ENCODE measurements at places on chromosomes 1 and 21.

GRCh38 chr1:68011657-68012375 is 38.6 kb downstream of the DIRAS3 start:
- DNase-seq, result no peak

DNA sequence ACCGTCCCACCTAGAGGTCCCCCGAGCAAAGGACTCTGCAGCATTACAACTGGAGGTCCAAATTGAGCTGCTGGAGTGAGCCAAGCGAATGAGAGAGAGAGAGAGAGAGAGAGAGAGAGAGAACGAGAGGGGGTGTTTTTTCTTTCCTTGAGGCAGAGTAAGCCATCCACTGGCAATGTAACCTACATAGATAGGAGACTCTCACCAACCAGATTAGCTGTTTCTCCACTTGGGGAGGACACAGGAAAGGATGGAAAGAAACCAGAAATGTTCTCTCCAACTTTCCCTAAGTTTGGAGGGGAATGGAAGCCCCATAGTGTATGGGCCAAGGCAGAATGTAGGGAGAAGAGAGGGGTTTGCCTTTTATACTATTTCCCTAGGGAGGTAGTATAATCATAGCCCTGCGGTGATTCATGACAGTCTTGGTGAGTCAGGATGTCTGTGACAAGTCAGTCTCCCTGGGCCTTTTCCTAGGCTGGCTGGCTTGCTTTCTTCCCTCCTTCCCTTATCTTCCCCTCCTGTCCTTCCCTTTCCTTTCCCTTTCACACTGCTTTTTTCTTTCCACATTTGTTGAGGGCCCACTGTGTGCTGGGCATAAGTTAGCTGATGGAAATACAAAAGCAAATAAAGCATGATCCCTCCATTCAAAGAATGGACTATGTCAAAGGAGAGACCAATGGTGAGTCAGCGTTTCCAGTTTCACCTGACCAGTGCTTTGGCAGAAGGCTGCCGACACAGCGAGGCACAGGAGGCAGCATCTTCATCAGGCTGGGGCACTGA is 7.1 kb downstream of the FNDC7 start:
- no peak for DNase-seq

DNA sequence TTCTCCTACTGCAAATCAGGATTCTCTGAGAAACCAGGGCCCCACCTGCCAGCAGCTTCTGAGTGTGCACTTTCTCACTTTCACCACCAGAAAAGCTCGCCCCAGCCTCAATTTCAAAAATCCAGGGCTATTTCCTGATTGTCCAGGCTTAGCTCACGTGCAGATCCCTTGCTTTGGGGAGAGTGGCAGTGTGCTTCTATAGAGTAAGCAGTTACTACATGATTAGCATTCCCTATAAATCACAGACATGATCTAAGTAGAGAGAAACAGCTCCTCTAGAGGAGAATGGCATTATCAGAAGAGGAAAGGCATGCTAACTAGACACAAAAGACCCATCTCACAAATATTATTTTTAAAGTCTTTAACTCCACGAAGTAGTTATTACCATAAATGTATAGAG is 456.0 kb upstream of the PKN2 start:
- DNase-seq, result no peak

DNA sequence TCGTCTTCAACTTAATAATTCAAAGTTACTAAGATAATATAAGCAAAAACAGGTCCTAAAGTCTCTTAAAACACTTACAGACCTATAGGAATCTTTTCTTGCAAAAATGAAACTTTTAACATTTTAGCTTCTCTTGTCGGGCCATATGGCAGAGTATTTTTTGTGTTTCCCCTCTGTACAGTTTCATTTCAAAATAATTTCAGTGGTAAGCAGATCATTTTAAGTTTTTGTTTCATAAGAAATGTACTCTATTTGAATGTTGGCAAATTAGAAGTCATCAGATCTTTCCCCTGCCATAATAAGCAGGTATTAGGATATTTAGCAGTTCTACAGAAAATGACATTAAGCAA is 37.9 kb downstream of the RGL1 start:
- DNase-seq, result no peak

GRCh38 chr1:211606914-211607753 is 28.2 kb upstream of the SLC30A1 start:
- DNase-seq, result peak; percentile 81

DNA sequence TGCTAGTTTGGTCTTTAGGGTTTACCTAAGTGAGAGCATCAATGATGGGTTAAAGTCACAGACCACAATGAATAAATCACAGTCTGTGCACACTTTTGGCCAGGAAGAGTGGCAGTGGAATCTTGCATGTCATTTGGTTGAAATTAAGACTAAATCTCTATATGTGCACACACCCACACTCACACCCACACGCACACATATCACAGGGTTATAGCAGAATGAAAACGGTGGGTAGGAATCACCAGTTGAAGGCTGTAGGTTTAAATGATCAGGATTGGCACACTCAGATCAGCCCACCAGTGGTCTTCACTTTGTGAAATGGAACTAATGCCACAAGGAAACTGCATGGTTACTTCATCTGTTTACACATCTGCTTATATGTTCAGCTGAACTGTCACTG is 97.6 kb upstream of the ADAR start:
- no peak for DNase-seq

DNA sequence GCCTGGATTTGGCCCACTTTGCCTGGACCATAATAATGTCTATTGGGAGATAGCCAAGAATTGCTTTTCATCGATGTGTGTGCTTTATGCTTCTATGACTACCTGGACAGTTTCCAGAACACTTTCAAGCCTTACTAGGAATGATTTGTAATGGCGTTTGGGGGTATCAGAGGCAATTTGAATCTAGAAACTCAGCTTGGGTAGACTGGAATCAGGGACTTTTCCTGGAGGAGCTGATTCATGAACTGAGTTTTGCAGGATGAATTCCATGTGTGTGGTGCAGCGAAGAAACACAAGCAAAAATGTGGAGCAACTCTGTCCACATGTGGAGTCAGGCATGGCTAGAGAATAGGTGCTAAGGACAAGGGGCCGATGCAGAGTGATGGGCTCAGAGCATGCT is 11.9 kb upstream of the TMEM61 start:
- DNase-seq, result no peak

- no peak for DNase-seq
These were observed 1.2 kb downstream of the PSMG1 start for GRCh38 chr21:39182016-39182415.

DNA sequence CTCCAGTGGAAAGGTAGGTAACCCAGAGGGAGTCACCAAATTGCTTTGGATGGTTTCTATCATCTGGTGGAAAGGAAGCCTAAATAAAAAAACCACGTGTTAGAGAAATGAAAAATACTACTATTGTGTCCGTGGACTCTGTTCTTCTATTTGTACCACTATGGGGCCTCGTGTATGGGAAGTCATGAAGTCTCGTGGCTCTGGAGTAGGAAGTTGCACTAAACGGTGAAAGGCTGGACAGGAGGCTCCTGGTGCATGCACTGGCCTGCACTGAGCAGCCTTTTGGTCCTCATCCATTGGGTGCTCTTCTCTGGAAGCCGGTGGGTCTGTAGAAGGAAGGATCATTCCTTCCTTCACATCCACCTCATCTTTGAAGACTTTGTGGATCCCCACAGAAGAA is 17.0 kb downstream of the F3 start:
- no peak for DNase-seq

DNA sequence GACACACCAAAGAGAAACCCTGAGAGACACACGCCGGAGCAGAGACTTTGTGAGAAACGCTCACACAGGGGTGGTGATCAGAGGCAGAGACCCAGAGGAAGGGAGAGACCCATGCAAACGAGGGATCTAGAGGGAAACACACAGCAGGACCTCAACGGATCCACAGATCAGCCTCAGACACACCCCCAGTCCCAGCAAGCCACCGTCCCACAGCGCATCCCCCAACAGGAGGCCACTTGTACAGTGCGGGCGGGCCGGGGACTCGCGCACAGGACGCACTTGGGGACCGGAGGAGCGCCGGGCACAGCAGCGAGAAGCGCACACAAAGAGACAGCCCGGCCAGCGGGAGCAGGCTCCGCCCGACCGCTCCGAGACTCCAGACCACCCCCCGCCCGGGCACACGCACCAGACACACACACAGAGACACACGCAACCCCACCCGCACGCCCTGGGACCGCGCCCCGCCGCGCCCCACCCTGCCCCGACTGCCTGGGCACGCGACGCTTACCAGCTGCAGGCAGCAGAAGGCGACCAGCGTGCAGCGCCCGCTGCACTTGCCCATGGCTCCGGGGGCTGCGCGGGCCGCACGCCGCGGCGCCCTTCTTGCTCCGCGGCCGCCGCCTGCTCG is 587 bp downstream of the NKAIN1 start:
- DNase-seq, result no peak

- DNase-seq, result no peak
These were observed 7.9 kb upstream of the BACE2 start for GRCh38 chr21:41160036-41160435.

- no peak for DNase-seq
These were observed 273.4 kb upstream of the CACYBP start for GRCh38 chr1:174726167-174726879.

GRCh38 chr1:36555041-36555440 is 72.3 kb upstream of the CSF3R start:
- DNase-seq, result no peak

GRCh38 chr1:8529901-8530300 is 212.0 kb downstream of the SLC45A1 start:
- DNase-seq, result no peak

DNA sequence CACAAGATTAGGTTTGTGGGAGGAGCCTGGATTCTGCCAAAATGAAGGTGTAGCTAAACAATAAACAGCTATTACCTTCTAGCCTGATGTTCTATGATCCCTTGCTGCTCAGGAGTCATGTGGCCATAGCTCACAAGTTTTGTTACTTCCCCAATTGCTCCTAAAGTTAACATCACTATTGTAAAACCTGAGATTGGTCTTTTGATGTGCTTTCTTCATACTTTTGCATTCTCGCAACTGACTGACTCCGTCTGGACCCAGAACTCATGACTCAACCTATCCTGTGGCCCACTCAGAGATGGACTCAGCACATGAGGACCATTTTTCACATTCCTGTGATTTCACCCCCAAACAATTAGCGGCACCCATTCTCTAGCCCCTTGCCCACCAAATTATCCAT is 69.1 kb downstream of the PTGS2 start:
- DNase-seq, result no peak

All from natural killer cell treated with Interleukin-12 subunit alpha and Interleukin-12 subunit beta and Interleukin-15 and Interleukin-18, amount 100 ng/mL, for 72 hours (primary cell).